ENCODE measurements at places on chromosomes 7 and 10.

DNA sequence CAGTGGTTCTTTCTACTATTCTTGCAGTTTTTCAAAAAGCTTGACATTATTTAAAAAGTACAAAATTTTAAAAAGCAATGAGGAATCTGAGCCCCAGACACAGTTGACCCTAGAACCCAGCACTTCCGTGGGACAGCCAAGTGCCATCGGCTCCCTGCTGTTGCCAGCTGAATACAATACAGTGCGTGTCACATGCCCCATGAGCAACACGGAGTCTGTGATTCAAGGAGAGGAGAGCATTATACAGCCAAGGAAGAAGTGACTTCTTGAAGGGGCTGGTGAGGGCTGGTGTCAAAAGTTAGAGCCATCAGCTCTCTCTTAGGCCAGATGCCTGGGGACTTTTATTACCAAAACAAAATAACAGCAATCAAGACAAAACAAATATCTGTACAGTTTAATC, 123.0 kb upstream of the FGFR2 start:
- no peak for DNase-seq

DNA sequence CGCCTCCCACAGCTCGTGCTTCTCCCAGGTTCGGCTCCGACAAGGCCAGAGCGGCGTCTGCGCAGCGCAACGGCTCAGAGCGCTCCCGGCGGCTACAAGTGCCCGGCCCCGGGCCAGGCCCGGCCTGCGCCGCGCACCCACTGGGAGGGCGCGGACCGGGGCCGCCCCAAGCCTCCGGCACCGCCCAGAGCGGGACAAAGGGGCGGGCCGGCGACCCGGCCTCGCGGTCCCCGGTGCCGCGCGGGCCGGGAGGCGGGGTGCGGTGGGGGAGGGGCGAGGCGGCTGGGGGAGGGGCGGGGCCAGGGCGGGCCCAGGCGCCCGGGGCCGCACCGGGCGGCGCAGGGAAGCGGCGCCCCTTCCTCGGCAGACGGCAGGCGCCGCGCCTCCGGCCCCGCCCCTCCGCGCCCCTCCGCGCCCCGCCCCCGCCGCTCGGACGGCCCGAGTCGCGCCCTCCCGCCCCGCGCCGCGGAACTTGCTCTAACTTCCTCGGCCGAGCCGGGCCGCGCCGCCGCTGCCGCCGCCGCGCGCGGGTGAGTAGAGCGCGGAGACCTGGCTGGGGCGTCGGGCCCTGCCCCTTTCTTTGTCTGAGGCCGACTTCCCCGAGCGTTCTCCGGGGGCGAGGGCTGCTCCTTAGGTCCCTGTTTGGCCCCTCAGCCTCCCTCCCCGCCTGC, at the start of gene TSPAN14:
Gene TSPAN14 (plus strand): TSS at position 469 of the 671 bp plus-strand sequence. CDS start 34,924 bp downstream, outside the sequence.
- DNase-seq, result peak; percentile 52

DNA sequence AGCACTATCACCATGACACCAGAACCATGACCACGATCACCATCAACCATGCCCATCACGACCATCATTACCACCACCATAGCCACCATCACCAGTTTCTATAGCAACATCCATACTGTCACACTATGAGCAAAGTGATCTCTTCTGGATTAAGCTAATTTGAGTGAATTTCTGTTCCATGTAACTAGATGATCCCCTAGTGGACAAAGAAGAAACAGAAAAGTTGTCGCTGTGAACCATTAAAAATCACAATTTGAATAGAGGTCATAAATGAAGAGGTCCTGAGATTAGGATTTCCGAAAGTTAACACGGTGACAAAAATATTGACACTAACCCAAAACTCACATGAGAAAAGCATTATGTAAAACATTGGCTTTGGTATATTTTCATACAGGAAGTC, 77.6 kb downstream of the CLRN3 start:
- DNase-seq, result no peak

- no peak for DNase-seq
Observed at GRCh38 chr7:151385626-151386300, 24.1 kb downstream of the WDR86 start.

- DNase-seq, result no peak
Observed at GRCh38 chr7:43700059-43700501, 29.2 kb downstream of the COA1 start.

DNA sequence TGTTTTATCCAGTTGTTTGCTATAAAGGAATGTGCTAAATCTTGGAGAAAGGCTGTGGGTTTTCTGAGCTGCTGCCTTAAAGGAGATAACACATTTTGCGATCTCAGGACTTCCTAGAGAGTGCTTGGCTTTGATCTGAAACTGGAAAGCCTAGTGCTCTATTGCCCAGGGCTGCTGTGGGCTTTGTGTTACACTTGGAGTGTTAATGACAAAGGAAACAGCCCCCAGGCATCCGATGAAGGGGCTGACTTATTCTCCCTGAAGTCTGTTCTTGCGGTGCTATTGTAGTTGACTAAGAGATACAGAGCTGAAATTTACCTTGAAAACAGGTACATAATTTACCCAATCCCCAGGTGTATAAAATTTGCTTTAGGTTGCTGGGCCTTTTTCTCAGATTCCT, 74.5 kb downstream of the SND1 start:
- no peak for DNase-seq

DNA sequence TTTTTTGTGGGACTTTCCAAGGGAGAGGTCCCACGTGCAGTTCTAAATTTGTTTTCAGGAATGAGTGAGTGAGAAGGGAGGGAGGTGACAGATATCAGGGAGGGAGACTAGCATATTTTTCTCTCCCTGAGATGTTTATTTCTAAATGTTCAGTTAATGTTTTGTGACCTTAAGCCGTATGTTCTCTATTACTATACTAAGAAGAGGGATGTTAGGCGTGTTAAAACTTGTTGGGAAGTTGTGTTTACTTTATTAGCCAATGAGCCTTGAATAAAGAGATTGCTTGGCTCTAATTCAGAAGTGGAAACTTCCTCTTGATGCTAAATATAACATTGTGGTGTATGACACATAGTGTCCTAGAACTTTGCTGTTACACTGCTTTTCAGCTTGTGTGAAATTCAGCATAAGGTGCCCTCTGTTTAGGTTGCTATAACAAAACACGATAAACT, 37.3 kb downstream of the DNAH11 start:
- DNase-seq, result no peak

- DNase-seq, result no peak
Observed at GRCh38 chr10:35353805-35354204, 17.5 kb downstream of the CCNY start.

Measured in stimulated activated CD8-positive, alpha-beta memory T cell treated with anti-CD3 and anti-CD28 coated beads, Interleukin-4, amount 100 ng/mL, for 1 hour (primary cell).